ELR (cell line): ENCODE measurements at places on chromosomes 11 and 22.

DNA sequence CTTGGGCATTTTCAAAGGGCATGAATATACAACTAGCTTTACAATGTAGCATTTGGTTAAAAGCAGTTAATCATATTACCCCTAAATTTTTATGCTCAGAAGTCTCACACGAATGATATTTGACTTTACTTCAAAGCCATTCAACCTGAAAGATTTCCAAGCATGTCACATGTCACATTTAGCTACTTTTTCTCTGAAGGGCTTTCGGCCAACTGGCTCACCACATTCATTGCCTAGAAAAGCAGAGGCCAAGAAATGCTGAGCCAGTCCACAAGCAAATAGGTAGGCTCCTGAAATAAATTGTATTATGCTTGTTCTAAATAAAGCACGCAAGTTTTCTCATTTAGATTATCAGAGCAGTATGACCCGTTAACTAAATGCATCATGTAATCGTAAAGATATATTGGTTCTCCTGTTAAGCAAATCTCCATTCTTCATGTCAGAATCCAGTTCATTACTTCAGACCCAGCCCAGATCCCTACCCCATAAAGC lies 30.6 kb downstream of the PAX6 start:
- DNase-seq: no peak

DNA sequence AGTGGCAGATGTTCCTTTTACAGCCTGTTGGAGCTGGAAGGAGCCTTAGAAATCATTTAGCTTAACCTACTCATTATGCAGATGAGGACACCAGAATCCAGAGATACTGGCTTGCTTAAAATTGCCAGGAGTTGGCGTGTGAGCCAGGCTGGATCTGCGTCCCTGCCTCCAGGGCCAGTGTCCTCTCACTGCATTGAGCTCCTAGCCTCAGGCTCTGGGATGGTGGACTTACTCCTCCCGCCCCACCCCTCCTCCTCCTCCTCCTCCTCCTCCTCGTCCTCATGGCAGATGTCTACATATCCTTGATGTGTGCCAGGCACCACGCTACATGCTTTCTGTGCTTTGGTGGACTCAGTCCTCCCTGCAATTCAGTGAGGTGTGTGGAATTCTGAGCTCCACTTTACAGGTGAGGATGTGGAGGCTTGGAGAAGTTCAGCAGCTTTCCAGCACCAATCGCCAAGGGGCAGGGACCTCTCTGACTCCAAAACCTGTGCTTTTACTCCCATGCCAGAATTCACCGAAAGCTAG lies 24.1 kb downstream of the ADAMTS15 start:
- no peak for DNase-seq

GRCh38 chr22:30884211-30885000 lies 84.2 kb downstream of the MORC2 start:
- DNase-seq: no peak

GRCh38 chr22:36492109-36492508 lies 10.7 kb upstream of the TXN2 start:
- DNase-seq: no peak

GRCh38 chr11:82969811-82970210 lies 68.3 kb downstream of the DDIAS start:
- no peak for DNase-seq

GRCh38 chr11:29200791-29201562 lies 815.9 kb downstream of the KCNA4 start:
- DNase-seq: no peak

DNA sequence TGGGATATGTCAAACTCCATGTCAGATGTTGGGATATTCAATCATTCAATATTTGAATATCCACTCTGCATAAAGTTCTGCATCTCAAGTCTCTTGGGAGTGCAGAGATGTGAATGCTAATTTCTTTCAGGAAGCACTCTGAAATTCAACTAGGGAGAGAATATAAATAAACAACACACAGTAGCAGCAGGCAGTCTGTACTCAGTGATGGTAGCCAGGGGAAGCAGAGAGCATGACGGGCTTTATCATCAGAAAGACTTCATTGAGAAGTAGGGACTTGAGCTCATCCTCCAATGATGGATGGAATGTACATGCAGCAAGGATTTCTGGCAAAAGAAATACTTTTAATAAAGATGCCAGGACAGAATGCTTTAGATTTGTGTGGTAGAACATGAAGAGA lies 9.8 kb upstream of the TEAD1 start:
- no peak for DNase-seq

- DNase-seq: no peak
Measured at GRCh38 chr11:83124636-83125424, 32.1 kb upstream of the PCF11 start.

GRCh38 chr11:46296059-46296527 lies 18.6 kb downstream of the CREB3L1 start:
- DNase-seq: no peak

GRCh38 chr22:28019881-28020861 lies 101.1 kb upstream of the PITPNB start:
- peak; percentile 79 for DNase-seq

GRCh38 chr11:387193-387793 lies 6.7 kb upstream of the PKP3 start:
- DNase-seq: no peak

DNA sequence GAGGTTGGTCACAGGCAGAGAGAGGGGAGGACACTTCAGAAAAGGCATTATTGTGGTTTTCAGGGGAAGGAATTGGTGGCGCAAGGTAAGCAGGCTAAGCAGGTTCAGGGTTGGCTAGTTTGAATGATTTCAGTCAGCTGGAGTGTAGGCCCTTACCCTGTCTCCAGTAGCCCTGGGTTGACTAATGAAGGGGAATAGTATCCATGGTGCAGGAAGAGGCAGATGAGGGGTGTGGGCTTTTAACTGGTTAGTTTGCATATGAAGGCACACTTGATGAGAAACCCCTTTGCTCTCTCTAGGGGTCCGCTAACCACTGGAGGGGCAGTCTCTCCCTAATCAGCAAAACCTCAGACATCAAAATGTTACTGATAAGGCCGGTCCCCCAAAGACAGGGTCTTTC lies 249.7 kb downstream of the AASDHPPT start:
- no peak for DNase-seq

DNA sequence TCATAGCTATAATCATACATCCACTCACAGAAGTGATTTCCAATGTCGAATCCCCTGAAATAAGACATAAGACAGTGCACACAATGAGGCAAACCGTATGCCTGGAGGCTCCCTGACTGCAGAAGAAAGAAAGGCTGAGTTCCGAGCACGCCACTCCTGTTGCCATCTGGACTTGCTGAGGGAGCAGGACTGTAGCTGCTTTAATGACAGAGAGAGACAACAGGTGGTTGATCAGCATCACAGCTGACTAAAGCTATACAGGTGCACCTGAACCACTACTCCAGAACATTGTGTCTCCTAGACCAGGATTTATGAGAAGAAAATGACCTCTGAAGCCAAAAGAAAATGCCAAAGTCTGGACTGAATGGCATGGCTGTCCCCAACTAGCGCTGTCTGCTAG lies 27.0 kb downstream of the TCIRG1 start:
- no peak for DNase-seq

- no peak for DNase-seq
Measured at GRCh38 chr11:2480874-2481220, 36.0 kb downstream of the KCNQ1 start.

DNA sequence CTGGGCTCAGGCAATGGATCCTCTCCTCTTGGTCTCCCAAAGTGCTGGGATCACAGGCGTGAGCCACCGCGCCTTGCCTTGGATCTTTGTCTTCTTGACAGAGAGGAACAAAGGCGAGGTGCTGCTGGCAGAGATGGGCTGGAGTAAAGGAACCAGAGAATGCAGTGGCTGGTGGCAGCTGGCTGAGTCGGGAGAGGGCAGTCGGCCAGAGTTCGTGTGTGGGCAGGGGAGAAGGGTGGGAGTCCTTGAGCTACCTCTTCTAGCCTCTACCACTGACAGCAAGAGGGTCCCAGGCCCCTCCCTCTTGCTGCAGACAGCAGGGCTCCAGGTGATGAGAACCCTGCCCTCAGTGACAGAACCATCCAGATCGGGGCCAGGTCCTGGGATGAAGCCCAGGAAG lies 86.2 kb upstream of the LINC01488 start:
- DNase-seq: no peak

GRCh38 chr11:110984147-110984546 lies 261.4 kb upstream of the POU2AF2 start:
- DNase-seq: peak; percentile 42

GRCh38 chr11:116170526-116171120 lies 602.2 kb downstream of the BUD13 start:
- DNase-seq: no peak

DNA sequence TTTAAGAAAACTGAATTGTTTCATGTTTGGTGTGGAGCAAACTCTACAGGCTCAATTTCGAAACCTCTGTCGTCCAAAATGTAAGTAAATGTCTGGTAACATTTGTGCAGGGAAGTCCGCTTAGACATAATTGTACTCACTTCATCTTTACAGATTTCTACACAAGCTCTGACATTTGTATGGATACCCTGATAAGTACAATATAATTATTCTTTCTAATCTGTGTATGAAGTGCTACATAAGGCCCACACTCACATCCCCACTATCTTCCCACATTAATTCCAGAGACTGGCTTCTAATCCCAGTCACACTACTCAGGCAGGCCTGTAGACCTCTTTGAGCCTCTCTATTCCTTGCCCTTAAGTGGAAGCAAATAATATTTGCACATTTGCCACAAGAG lies 129.2 kb upstream of the LMO1 start:
- DNase-seq: no peak

GRCh38 chr11:1148752-1149180 lies 9.0 kb upstream of the MUC5AC start:
- DNase-seq: no peak

DNA sequence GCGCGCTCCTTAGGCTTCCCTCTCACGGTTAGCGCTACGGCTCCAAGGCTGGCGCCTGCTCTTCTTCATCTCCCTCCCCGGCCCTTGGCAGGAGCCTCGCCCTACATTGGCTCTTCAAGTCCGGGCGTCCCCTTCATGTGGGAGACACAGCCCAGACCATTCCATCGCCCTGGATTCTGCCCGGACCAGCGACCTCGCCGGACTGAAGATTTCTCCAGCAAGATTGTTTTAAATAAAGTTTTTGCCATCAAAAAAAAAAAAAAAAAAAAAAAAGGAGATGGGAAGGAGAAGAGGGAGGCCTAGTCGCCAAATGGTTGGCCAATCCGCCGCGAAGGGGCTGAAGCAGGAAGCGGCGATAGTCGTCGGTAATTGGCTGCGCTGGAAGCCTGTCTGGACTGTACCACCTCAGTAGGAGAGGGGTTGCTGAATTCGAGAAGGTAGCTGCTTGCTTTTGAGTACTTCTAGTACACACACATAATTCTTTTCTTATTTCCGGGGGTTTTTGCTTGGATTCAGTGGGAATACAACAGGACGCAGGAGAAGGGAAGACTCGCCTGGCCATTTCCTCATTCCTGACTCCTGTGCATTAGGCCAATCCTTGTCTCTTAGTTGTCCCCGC lies 688 bp upstream of the ZDHHC5 start:
- peak; percentile 99 for DNase-seq

DNA sequence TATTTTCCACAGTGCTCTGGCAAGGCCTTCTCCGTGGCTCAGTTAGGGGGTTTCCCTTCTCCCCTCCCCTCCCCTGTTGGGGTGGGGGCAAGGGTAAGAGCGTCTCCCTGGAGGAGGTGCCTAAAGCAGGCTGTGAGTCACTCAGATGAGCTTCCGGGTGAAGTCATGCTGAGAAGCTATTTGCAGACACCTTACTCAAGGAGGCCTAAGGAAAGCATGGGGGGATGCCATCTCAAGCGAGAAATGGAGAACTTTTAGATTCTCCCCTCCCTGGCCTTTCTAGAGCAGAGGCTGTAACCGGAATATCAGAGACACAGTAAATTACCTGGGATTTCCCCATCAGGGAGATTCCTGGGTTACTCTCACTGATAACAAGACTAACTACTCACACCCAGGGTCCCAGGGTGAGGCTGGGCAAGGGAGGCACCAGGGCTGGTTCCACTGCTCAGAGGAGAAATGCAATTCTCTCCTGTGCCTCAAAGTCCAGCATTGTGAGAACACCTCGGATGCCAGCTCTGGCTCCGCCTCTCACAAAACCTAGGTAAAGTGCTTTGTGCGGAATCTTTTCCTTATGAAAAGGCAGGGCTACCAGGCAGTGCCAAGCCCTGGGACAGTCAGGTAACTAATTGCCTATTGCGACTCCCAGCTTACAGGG lies 123.6 kb downstream of the ABTB2 start:
- peak; percentile 84 for DNase-seq

DNA sequence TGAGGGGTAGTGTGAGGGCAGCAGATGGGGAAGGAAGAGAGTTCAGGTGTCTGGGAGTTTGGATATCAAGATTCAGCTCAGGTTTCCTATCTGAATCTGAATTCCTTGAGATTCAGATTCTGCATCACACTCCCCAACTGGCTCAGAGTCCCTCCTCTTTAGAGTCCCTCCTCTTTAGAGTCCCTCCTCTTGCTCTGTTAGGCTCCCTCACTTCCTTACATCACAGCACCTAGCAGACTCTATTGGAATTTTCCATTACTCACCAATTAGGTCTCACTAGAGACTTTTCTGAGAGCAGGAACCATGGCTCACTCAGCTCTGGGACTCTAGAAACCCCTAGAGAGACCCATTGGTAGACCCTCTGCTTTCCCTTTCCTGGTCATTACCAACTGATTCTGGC lies 303.4 kb upstream of the SYN3 start:
- DNase-seq: no peak

DNA sequence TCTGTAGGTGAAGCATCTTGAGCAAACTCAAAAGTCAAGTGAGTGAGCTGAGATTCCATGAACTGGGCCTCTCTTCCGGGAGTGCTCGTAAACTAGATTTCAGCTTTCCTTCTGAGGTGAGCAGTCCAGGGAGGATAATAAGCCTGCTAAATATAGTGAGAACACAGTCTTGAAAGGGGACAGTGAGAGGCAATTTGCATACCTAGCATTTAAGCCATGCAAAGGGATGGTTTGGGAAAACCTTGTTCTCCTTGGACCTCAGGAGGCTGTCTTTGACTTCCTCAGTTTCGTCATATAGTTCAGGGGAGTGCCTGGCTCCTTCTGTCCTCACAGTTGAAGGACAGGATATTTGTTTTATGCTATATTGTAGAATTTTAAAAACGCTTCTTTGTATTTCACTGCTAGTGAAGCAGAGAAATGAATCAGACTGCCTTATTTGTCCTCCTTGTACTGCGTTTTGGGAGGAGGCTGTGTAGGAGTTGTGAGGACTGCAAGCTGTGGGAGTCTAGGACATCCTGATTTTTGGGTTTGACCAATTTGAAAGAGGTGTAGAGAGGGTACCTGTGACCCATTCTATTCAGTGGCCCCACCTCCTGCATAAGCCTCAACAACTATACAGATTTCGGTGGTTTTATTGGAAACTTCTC lies 11.0 kb upstream of the SORL1-AS1 start:
- no peak for DNase-seq

GRCh38 chr11:115162919-115163318 lies 341.3 kb downstream of the CADM1 start:
- no peak for DNase-seq

- no peak for DNase-seq
Measured at GRCh38 chr11:128161994-128162393, 425.4 kb downstream of the ETS1 start.

- no peak for DNase-seq
Measured at GRCh38 chr11:9025101-9025850, 21.5 kb upstream of the NRIP3 start.

- peak; percentile 63 for DNase-seq
Measured at GRCh38 chr11:71962428-71963038, 33.7 kb downstream of the RNF121 start.

- no peak for DNase-seq
Measured at GRCh38 chr11:14361951-14362350, 3.0 kb upstream of the RRAS2 start.

GRCh38 chr11:16827139-16827538 lies 88.7 kb downstream of the C11orf58 start:
- DNase-seq: no peak
